ENCODE measurements at places on chromosomes 11 and 22.
A peak's percentile ranks its signal among the peaks of the same experiment; 100 is the strongest.

GRCh38 chr11:99988471-99988837 lies 698.6 kb upstream of the ARHGAP42 start:
- DNase-seq = no peak

GRCh38 chr11:28168718-28169117 lies 60.5 kb downstream of the METTL15 start:
- no peak for DNase-seq

- DNase-seq = no peak
These were observed 57.8 kb downstream of the RBFOX2 start for GRCh38 chr22:35970616-35971455.

- DNase-seq = no peak
These were observed 344.5 kb upstream of the PLET1 start for GRCh38 chr11:112605093-112605666.

GRCh38 chr11:117143390-117143789 lies 697 bp upstream of the PAFAH1B2 start:
- DNase-seq = peak; percentile 68

DNA sequence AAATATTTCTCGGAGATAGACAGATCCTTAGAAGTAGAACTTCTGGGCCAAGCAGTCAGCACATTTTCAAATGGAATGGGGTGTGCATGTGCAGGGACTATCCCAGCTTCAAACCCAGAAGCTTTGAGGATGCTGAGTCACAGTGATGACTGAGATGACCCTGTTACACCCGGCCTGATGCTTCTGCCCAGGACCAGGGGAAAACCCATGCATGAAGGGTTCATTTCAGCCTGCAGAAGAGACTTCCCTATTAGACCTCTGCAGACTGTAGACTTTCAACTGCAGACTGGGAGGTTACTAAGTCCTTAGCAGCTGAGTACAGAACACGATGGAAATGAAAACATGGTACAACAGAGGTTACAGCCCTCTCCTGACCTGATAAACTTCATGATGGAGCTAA lies 3.6 kb upstream of the OR2AT4 start:
- peak; percentile 77 for DNase-seq

DNA sequence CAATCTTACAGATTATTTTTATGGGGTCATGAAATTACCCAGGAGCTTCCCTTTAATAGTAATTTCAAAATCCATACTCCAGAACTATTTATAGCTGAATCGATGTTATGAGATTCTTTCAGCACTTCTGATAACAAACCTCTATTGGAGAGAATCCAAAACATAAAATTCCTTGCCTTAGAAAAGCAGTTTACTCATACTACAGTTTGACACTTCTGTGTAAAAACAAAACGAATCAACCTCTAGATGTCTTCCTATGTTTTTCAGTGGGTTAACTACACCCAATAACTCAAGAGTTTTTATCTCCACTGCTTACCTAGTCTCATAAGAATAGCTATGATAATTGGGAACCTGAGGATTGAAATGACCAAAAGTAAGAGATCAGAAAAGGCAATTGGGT lies 35.6 kb downstream of the KIF18A start:
- peak; percentile 12 for DNase-seq

DNA sequence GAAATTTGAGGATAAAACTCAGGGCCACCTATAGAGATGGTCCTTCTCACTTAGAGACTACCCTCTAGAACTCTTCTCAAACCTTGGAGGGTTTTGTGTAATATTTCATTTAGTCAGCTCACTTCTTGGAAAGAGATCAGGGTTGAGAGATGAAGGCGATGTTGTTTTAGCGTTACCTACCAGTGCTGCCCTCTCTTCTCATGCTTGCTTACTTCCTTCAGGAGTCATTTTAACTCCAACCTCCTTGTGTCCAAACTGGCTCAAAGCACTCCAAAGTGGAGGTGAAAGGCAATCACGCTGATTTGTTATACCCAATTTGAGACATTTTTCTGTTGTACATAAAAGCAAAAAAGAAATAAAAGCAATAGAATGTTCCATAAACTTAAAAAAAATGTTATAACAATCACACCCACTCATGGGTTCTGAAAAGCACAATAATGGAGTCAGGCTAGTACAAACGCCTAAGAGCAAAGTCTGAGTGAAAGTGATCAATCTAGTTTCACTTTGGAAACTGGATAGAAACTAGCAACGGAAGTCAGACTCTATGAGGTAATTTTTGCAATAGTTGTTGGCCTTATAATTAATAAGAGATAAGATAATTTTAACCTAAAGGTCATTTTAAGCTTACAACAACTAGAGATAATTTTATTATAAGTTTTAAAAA lies 117.1 kb downstream of the MRTFA start:
- no peak for DNase-seq

GRCh38 chr11:117535850-117536411 lies 208.3 kb downstream of the CEP164 start:
- no peak for DNase-seq

Data from fibroblast of mammary gland (primary cell).